ENCODE measurements at places on chromosomes 12 and 14.
A peak's percentile ranks its signal among the peaks of the same experiment; 100 is the strongest.

DNA sequence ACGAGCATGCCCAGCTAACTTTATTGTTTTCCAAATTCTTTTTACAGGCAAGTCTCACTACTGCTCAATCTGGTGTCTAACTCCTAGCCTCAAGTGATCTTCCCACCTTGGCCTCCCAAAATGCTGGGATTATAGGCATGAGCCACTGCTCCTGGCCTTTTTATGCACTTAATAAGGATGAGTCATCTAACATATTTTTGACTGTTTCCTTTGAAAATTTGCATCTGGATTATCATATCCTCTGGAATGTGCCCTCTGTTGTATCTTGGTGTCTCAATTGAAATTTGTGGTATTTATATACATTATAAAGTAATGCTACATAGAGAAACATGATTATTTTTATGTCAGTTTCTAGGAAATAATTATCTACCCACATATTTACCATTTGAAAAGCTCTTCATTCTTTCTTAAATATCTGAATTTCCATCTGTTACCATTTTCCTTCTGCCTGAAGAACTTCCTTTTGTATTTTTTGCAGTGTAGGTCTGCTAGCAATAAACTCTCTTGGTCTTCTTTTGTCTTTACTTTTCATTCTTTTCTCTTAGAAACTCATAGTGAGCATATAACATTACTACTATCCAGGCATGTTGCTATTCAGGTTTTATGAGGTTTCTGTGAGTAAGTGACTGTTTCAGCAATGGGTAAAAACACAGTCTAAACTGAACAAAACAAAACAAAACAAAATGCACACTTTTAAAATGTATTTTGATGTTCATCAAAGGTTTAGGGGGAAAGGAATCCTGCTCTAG, 52.8 kb upstream of the CNOT2 start:
- DNase-seq, result no peak

GRCh38 chr14:39807271-39807670, 375.0 kb upstream of the FBXO33 start:
- no peak for DNase-seq

- no peak for DNase-seq
Observed at GRCh38 chr12:56267443-56268071, 815 bp downstream of the COQ10A start.

DNA sequence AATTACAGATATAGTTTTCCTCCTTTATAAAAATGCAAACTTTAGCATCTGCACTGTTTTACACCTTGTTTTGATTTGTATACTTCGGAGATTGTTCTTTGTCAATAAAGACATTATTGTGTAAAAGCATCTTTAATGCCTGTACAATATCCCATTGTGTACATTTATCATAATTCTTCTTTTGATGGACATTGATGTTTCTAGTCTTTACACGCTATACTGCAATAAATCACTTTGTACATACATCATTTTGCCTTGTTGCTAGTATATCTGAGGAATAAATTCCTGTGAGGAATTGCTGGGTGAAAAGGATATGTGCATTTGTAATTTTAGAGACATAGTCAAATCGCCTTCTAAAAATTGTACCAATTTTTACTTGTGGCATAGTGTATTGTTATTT, 30.4 kb downstream of the WDR20 start:
- DNase-seq, result no peak

- no peak for DNase-seq
Observed at GRCh38 chr14:72855913-72856312, 38.0 kb downstream of the DPF3 start.

GRCh38 chr12:113788020-113788856, 177.9 kb downstream of the RBM19 start:
- no peak for DNase-seq

- no peak for DNase-seq
Observed at GRCh38 chr14:24388474-24389179, 10.2 kb upstream of the NYNRIN start.

- no peak for DNase-seq
Observed at GRCh38 chr12:15532364-15532977, 210.2 kb downstream of the PTPRO start.

DNA sequence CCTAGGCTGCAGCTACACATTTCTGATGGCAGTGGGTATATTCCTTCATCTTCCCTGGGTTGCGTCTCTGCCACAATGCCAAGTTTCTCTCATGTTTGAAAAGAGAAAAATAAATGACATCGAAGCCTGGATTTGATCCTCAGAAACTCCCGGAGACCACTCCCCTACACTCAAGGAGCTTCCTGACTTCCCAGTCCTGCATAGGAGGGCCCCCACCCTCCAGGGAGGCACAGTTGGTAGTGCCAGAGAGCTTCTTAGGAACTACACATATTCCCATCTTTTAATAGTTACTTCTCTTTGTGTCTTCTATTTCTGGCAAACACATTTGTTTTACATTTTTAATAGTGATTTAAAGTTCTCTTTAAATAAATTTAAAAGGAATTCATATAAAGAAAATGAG, 30.7 kb downstream of the AP5M1 start:
- DNase-seq, result no peak

- DNase-seq, result no peak
Observed at GRCh38 chr14:102532204-102532658, 22.7 kb upstream of the ANKRD9 start.

GRCh38 chr12:53173085-53173715, 7.3 kb upstream of the ZNF740 start:
- DNase-seq, result no peak

GRCh38 chr12:2651068-2651965, 143.5 kb upstream of the FKBP4 start:
- no peak for DNase-seq

- no peak for DNase-seq
Observed at GRCh38 chr14:68977718-68978171, 1.4 kb downstream of the ACTN1 start.

DNA sequence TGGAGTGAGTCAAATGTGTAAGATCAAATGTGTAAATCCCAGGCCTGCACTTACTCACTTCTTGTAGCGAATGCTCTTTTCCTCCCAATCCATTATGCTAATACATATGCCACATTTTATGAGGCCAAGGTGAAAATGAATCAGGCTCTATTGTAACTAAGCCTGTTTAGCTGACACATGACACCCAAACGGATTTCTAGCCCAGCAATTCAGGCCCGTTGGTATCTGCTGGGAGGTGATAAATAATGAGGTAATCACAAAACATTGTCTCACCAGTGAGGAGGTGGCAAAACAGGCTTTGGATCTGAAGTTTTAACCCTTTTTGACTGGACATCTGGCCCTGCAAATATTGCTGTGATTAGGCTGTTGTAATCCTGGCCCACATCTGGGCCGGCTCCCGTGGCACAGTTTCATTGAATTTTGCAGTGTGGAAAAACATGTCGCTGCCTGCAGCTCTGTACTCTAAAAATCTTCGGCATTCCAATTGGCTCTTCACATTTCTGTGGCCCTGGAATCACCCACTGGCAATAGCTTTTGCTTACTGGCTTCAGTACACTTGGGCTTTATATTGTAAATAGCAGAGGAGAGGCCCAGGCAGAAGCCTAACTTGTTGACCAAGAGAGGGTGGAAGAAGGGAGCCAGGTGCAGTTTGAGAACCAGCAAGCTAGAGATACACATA, 106.1 kb downstream of the PAX9 start:
- peak; percentile 6 for DNase-seq

- DNase-seq, result no peak
Observed at GRCh38 chr14:88937706-88938105, 113.3 kb downstream of the TTC8 start.

GRCh38 chr12:122407208-122407607, 15.3 kb downstream of the CLIP1 start:
- DNase-seq, result no peak

- no peak for DNase-seq
Observed at GRCh38 chr12:6894321-6894720, 10.3 kb upstream of the LRRC23 start.

GRCh38 chr12:57522887-57523705, 472 bp downstream of the MBD6 start:
- no peak for DNase-seq

- DNase-seq, result no peak
Observed at GRCh38 chr12:18165422-18165871, 75.5 kb upstream of the RERGL start.

DNA sequence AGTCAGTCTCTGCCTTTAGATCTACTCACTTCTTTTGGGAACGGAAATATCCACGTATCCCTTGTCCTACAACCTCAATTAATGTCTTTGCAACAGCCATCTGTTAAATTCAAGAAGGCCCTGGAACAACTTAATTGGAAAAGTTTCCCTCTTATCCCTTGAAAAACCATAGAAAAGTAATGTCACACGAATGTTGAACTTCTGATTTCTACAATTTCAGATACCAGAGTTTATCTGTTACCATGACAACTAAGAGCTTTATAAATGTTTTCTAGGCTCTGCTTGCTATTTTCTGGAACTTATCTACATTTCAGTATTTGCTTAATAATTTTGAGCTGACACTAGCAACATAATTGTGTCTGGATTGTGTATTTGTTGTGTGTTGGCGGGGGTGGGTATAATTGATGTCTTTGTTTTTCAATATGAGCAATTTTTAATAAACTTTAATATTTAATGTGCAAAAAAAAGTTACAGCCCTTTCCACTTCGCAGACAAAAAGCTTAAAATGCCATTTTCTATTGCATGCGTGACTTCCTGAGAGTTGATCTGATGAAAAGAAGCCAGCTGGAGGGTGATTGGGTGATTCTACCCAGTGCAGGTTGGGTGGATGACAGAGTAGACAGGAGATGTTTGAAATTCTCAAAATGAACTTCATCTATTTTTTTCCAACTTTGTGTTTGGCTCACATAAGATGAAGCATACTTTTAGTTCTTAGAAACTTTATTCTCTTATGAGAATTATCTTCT, 11.8 kb upstream of the EDDM3A start:
- DNase-seq, result no peak

GRCh38 chr12:12622418-12622817, 10.7 kb downstream of the CREBL2 start:
- DNase-seq, result no peak

GRCh38 chr14:52124791-52125684, 56.2 kb upstream of the NID2 start:
- DNase-seq, result no peak

GRCh38 chr14:32039401-32040030, 37.6 kb upstream of the ARHGAP5 start:
- no peak for DNase-seq

DNA sequence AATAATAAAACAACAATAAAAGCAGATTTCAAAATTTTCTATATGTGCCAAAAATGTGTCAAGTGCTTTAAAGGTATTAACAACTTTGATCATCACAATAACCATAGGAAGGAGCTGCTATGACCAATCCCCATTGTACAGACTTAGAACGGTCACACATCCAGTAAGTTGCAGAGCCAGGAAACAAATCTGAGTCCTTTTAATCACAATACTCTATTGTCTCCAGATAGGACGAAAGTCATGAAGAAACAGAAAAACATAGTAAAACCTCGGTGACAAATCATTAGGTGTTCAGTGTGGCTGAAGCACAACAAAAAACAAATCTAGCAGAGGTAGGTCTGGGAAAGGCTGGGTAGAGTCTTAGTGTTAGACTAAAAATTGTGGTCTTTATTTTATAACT, 178.8 kb downstream of the GRIP1 start:
- no peak for DNase-seq

DNA sequence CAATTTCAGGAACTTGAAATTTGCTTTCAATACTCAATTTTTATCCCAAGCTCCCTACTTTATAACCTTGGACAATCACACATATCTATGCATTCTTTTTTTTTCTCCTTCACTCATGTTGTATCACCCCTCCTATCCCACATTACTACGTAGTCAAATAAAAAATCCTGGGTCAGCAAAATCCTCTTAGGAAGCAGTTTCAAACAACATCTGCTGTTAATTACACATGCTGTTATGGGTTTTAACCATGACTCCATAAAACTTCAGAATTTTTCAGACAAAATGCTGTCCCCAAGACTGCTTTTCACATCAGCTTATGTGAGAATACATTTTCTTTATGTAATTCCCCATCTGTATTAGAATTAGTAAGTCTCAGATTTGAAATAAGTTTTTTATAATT, 61.7 kb downstream of the LRFN5 start:
- DNase-seq, result peak; percentile 67

GRCh38 chr12:33994857-33995808, 27.2 kb upstream of the ALG10 start:
- no peak for DNase-seq

Data from DMS 273 treated with DMSO at 0.1 percent for 48 hours (cell line).